ENCODE measurements at places on chromosomes 1 and 21. TPM values are rescaled to one million over a fixed set of nuclear protein-coding genes. Genes with fewer than 3 reads are reported as not detected.

PTCH2 gene
- 0.11 TPM for total RNA-seq

GRCh38 chr1:54488065-54488750 lies 59.8 kb upstream of the ACOT11 start:
- peak; percentile 95 for DNase-seq

CCDC27 gene
- total RNA-seq = not detected

- DNase-seq = peak; percentile 8
Observed at GRCh38 chr1:30315185-30315960, 408.0 kb downstream of the MATN1 start.

GRCh38 chr21:27590271-27590670 lies 623.4 kb upstream of the ADAMTS5 start:
- peak; percentile 96 for DNase-seq

- peak; percentile 52 for DNase-seq
Observed at GRCh38 chr1:36125129-36125991, at the start of gene COL8A2. TSS of gene COL8A2 (minus strand) at chr1:36125222. CDS start at chr1:36100242, 24,980 bp downstream.

GRCh38 chr1:61496501-61496900 lies 228.4 kb downstream of the TM2D1 start:
- peak; percentile 49 for DNase-seq

- DNase-seq = peak; percentile 12
Observed at GRCh38 chr1:216847397-216848036, 124.3 kb upstream of the ESRRG start.

EPS8L3 gene
- not detected for total RNA-seq

MYBPH gene
- total RNA-seq = 1.4 TPM

ALPL gene
- total RNA-seq = not detected

- DNase-seq = peak; percentile 65
Observed at GRCh38 chr1:180571060-180571831, 12.5 kb downstream of the OVAAL start.

DNA sequence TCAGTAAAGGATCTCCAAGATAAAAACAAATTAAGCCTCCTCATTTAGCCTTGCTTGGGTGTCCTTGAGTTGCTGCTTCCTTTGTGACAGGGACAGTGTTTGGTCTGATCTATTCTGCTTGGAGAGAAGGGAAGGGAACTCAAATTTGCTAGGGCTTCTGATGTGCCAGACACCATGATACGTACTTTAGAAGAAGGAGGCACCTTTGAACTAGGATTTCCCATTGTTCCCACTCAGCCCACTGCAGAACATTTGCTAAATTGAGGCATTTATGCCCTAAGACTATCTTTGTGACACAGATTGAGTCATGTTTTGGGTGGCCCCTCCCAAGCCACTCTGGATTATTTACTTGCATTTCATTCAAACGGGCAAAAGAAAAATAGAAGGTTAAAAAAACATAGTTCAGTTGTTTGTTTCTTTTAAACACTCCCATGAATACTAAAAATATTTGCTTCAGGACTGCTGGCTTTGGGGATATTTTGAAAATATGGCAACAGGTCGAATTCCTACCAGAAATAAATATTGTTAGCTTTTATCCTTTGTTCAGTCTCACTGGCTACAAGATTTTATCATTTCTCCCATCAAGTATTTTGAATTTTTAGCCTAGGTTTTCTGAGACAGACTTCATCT lies 81.9 kb upstream of the WLS start:
- DNase-seq = peak; percentile 42

- DNase-seq = no peak
Observed at GRCh38 chr21:45620201-45620923, 23.2 kb upstream of the PCBP3 start.
